T-cell (primary cell): ENCODE measurements at places on chromosomes 1 and 21.

DNA sequence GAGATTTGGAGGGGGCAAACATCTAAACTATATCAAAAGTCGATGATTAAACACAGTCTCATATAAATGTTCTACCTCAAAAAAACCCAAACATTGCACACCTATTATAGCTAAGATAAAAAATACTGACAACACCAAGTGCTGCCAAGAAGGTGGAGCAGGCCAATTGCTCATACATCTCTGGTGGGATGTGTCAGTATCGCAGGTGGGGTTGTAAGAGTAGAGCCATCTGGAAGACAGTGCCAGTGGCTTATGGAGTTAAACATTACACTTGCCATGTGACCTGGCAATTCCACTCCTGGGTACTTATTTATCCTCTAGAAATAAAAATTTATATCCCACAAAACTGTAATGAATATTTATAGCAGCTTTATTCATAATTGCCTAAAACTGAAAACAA lies 213.4 kb downstream of the DISC1 start:
- DNase-seq: no peak

GRCh38 chr1:60589916-60590315 lies 492.4 kb upstream of the NFIA start:
- no peak for DNase-seq

- DNase-seq: no peak
These were observed 181.6 kb upstream of the CACYBP start for GRCh38 chr1:174818014-174818616.

- no peak for DNase-seq
These were observed 117.5 kb upstream of the GRIK3 start for GRCh38 chr1:37151789-37152188.

DNA sequence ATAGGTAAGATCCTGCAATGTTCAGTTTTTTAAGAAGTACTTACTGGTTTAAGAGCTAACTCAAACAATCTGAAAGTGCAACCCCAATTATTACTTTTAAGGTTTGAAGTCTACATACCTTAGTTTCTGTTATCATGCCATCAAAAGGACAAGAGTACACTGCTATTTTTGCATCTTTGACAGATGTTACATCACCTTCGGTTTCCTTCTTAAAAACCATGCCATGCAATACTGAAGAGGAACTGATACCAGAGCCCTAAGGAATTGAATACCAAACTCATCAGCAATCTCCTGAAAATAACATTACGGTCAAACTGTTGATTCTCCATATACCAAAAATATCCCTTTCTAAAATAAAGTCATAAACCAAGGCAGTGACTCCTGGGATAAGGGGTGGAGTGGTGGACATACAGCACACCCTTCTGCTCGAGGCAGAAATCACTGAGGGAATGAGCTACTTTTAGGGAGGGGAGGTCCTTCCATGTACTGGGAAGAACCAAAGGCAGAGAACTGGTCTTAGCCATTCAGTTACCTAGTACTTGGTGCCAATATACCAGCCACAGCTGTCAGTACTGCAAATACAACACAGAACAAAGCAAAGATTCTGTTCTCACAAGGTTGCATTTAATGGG lies 8.5 kb downstream of the CCT8 start:
- DNase-seq: no peak

GRCh38 chr1:28147264-28148094 lies 29.0 kb downstream of the PTAFR start:
- no peak for DNase-seq

DNA sequence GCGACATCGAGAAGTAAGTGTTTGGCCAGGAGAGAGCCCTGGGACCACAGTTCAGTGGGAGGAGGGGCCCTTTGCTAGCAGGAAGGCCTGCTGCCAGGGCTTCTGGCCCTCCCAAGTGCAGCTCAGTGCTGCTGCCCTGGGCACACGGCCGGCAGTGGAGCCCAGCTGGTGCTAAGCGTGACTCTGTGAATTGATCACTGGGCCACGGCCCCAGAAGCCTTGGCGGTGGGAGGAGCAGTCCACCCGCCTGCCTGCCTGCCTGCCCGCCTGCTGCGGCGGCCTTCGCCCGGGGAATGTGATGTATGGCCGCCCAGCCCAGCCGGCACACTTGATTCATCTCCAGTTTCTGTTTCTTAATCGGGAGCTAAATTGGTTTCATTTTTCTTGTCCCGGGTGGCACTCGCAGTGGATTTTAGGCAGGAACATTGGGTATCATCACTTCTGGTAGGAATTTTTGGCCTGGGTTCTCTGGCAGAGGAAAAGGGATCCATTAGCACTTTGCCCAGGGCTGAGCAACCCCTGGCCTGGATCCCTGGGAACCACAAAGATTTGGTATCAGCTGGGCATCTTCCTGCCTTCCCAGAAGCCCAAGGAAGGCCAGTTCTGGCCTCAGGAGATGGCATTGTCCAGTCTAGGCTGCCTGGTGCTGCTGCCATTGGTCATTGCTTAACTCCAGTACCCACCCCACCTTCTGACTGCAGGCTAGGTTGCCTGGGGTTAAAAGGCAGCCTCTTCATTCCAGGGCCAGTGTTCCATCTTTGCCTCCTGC lies 28.6 kb downstream of the TMEM53 start:
- no peak for DNase-seq

DNA sequence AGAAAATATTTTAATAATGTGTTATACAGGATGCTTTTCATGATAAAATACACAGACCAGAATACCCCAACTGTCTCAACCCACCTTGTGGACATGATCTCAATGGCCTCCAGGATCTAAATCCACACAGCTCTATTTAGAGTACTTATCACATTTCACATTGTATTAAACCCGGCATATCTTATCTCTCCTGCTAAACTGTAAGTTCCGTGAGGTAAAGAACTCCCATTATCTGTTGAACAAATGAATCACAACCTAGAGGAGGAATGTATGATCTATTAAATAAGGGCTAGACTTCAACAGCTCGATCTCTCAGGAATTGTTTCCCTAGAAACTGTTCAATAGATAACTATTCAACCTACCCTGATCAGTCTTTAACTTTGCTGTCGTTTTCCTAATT lies 6.9 kb downstream of the ETV3 start:
- no peak for DNase-seq

GRCh38 chr1:31421371-31422040 lies 8.5 kb downstream of the SERINC2 start:
- no peak for DNase-seq

- peak; percentile 69 for DNase-seq
These were observed at the start of gene ZBTB37 for GRCh38 chr1:173868266-173869020. TSS of gene ZBTB37 (plus strand) at chr1:173868380. CDS start at chr1:173870226, 1,846 bp downstream.

GRCh38 chr1:109041621-109042468 lies at the start of gene WDR47:
TSS of gene WDR47 (minus strand) at chr1:109042102. CDS start at chr1:109023512, 18,590 bp downstream.
- peak; percentile 97 for DNase-seq

DNA sequence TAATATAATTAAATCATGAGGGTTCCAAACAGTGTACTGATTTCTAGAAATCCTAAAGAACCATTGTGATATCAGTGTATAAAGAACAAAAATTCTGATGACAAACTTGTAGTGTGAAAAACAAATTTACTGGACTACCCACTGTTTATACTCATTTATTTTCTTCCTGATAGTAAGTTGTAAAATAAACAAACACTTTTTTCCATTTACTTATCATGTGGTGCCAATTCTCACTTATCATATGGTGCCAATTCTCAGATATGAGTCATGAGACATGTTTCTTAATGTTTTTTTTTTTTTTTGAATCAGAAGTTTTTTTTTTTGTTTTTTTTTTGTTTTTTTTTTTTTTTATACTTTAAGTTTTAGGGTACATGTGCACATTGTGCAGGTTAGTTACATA lies 137.7 kb downstream of the LEPR start:
- DNase-seq: no peak

GRCh38 chr1:32138965-32139364 lies 31.1 kb downstream of the KPNA6 start:
- DNase-seq: no peak

- DNase-seq: no peak
These were observed 36.2 kb upstream of the HFM1 start for GRCh38 chr1:91440847-91441246.

- no peak for DNase-seq
These were observed 489.7 kb downstream of the NPHP4 start for GRCh38 chr1:5502311-5503194.

DNA sequence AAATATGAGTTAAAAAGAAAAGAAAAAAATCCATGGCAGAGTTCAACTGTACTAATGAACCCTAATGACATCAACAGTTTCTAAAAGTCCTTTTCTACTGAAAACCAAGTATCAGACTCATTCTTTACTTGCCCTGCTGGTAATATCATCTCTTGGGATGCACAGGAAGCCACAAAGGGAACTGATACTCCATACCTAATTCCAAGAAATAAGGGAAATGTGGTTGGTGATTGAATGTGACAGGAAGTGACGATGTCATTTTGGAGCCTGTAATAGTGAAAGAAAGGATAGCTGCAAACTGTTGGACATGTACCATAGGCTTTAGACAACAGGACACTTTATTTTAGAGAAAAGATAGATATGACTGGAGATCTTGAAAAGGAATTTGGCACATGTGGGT lies 98.7 kb upstream of the VAV3 start:
- no peak for DNase-seq

GRCh38 chr1:77830946-77831345 lies 51.5 kb downstream of the MIGA1 start:
- no peak for DNase-seq

- DNase-seq: no peak
These were observed 138.4 kb downstream of the NEK7 start for GRCh38 chr1:198295225-198295624.

DNA sequence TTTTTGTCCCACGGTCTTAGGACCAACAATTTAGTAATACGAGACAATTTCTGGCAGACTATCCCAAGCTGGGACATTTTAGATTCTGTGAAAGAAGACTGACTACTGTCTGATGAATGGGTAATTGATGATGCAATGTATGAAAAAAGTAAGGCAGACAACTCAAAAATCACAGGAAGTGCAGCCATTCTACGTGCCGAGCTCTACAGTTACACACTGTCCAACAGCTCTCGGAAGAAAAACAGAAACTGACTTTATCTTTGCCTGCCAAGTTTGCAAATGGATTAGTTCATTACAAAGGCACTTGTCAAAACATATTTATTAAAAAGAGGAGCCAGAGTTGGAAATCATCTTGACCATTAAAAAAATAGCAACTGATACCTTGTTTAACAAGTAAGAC lies 31.3 kb downstream of the ZBTB8B start:
- no peak for DNase-seq

- DNase-seq: no peak
These were observed 344.2 kb downstream of the VAV3 start for GRCh38 chr1:107620753-107621152.

DNA sequence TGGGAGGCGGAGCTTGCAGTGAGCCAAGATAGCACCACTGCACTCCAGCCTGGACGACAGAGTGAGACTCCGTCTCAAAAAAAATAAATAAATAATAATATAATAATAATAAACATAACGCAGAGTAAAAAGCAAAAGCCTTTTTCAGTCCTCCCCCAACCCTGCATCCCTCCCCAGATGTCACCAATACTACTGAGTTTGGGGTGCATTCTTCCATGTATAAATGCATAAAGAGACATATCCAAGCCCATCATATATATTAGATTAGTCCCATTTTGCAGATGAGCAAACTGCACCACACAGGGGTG lies 930 bp upstream of the ADAMTSL4 start:
- DNase-seq: no peak
